ENCODE measurements at places on chromosomes 7 and 10. TPM values are rescaled to one million over a fixed set of nuclear protein-coding genes. Genes with fewer than 3 reads are reported as not detected.

The SYNPO2L gene
- total RNA-seq: under 0.01 TPM

The ZNF485 gene
- total RNA-seq: 2.7 TPM

The HTRA1 gene
- total RNA-seq: 1.6 TPM

The HOXA3 gene
- total RNA-seq: 4.7 TPM

The CPN1 gene
- not detected for total RNA-seq

The NODAL gene
- not detected for total RNA-seq

The NEURL1 gene
- 10.0 TPM for total RNA-seq

The HK1 gene
- 115 TPM for total RNA-seq

The C10orf67 gene
- total RNA-seq: not detected

Measured in placental epithelial cell (primary cell).